ENCODE measurements at places on chromosomes 13 and 19. TPM values are rescaled to one million over a fixed set of nuclear protein-coding genes. Genes with fewer than 3 reads are reported as not detected.
A peak's percentile ranks its signal among the peaks of the same experiment; 100 is the strongest.

DNA sequence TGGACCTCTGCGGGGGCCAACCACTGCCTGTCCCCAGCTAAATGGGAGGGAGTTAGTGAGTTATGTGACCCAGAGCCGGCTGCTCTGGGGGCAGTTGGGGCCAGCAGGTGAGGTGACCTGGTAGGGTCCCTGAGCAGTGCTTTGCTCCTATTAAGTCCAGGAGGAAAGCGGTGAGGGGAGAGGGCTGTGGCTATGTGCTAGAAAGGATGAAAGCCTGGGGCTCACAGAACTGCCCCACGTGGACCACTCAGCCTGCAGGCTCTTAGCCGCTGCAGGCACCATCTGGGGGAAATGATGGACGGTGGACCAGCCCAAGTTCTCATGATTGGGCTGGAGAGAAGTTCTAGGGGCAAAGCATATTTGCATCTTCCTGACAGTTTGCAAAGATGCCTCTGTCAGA, 67.6 kb upstream of the ZNF536 start:
- H3K4me3 ChIP-seq = no peak overlapping the region
- no peaks in the 10 kb centered on the region for H3K27me3 ChIP-seq
- no peaks in the 10 kb centered on the region for H3K4me1 ChIP-seq

DNA sequence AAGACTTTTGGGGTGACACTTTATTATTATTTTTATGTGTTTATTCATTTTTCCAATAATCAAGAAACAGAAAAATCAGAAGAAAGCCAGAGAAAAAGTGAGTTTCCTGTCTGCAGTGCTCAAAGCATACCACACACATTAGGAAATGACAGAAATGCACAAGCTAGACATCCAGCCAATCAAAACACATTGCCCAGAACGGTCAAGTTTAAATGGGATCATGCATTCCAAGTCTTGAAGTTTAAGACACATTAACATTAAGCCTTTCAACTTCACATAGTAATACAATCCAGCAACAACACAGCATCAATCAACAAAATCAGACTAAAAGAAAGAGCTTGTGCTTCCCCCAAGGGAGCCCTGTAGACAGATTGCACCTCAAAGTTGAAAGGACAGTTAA, 28.7 kb upstream of the MEDAG start:
- no peaks in the 10 kb centered on the region for H3K4me1 ChIP-seq
- H3K27ac ChIP-seq = no peak overlapping the region
- H3K4me3 ChIP-seq = no peak overlapping the region
- H3K36me3 ChIP-seq = no peaks in the 10 kb centered on the region

DNA sequence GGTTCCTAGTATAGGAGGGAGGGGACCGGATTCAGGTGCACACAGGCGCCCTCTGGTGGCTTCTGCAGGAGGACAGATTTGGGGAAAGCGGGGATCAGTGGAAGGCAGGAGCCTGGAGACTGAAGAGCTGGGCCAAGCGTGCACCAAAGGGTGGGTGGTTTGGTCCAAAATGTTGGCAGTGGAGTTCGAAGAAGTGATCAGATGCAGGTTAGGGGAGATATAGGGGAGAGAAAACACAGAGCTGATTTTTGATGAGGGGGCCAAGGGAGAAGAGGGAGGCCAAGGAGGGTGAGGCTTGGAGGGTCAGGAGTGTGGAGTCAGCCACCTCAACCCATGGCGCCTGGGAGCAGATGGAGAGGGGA, 6.8 kb upstream of the CARM1 start:
- no peaks in the 10 kb centered on the region for H3K36me3 ChIP-seq
- H3K4me1 ChIP-seq = peaks cover 17% of the 10 kb centered on the region
- peak overlapping the region; percentile 60 for H3K27ac ChIP-seq
- H3K27me3 ChIP-seq = no peaks in the 10 kb centered on the region
- DNase-seq = peak; percentile 75

Gene PRMT1
- total RNA-seq = 431 TPM

Gene MBNL2
- total RNA-seq = 27.2 TPM

GRCh38 chr13:41960211-41960636, 685 bp downstream of the VWA8 start:
- no peak for DNase-seq
- peaks cover 3% of the 10 kb centered on the region for H3K36me3 ChIP-seq
- peak overlapping the region; percentile 92 for H3K4me3 ChIP-seq

GRCh38 chr19:13165162-13165997, 15.2 kb downstream of the IER2 start:
- H3K4me3 ChIP-seq = no peak overlapping the region
- H3K4me1 ChIP-seq = peaks cover 57% of the 10 kb centered on the region
- H3K27me3 ChIP-seq = no peaks in the 10 kb centered on the region
- no peak for DNase-seq

- H3K27me3 ChIP-seq = no peaks in the 10 kb centered on the region
- peaks cover 78% of the 10 kb centered on the region for H3K4me1 ChIP-seq
- H3K36me3 ChIP-seq = peaks cover 36% of the 10 kb centered on the region
- DNase-seq = no peak
- H3K27ac ChIP-seq = peak overlapping the region; percentile 68
These were observed 56.9 kb downstream of the STK24 start for GRCh38 chr13:98519976-98520375.

- DNase-seq = no peak
- no peaks in the 10 kb centered on the region for H3K36me3 ChIP-seq
- H3K27me3 ChIP-seq = no peaks in the 10 kb centered on the region
These were observed 63.7 kb upstream of the WDFY2 start for GRCh38 chr13:51520524-51520923.

Gene FFAR2
- total RNA-seq = not detected

GRCh38 chr13:74751739-74752138, 617.5 kb upstream of the KLF12 start:
- H3K4me3 ChIP-seq = no peak overlapping the region
- DNase-seq = no peak
- H3K27me3 ChIP-seq = no peaks in the 10 kb centered on the region
- H3K4me1 ChIP-seq = no peaks in the 10 kb centered on the region
- H3K36me3 ChIP-seq = no peaks in the 10 kb centered on the region

All from activated T-helper 2 cell treated with anti-CD3 and anti-CD28 coated beads, Interferon-gamma antibody, Interleukin-2, Interleukin-4, amounts not matched to agents 10 μg/mL and 5 μg/mL and 100 μg/mL, durations not matched to agents 14 hours and 24 hours and 36 hours (primary cell).